ENCODE measurements at places on chromosomes 1 and 21. TPM values are rescaled to one million over a fixed set of nuclear protein-coding genes. Genes with fewer than 3 reads are reported as not detected.

The CYP4A22 gene
- total RNA-seq = not detected

DNA sequence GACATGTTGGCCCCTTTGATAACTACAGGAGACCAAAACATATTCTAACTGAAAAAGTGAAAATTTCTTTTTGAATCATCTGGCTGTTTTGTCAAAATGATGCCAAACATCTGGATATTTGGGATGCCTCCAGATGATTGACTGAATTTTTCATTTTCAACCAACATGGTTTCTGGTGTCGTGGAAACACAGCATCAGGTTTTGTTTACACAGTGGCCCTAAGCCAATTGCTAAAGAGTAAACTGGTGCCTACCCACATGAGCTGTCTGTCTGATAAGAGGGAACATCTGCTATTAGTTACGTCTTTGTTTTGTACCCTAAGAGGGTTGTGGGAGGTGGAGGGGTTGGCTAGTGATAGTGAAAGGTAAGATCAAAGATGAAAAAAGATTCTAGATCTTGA lies 204.8 kb downstream of the KCNK2 start:
- no peaks in the 10 kb centered on the region for H3K36me3 ChIP-seq
- no peak for DNase-seq
- no peaks in the 10 kb centered on the region for H3K4me1 ChIP-seq
- no peaks in the 10 kb centered on the region for H3K27me3 ChIP-seq
- H3K4me3 ChIP-seq = no peak overlapping the region

The SLC5A9 gene
- 3.0 TPM for total RNA-seq

DNA sequence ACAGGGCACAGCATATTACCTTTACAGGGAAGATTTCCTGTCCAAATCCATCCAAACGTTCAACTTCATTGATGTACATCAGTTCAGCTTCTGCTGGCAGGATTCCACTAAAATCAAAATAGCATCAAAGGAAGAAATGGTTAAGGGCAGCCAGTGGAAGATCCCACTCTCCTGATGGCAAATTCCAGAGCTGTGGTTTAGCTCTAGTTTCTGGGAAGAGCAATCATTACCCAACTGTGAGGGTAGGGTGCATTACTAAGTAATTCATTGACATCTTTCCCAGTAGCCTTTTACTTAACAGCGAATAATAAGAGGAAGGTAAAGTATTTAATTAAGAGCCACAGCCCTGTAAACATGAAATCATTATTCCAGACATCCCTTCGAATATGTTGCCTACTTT lies 120.7 kb downstream of the SMYD2 start:
- H3K4me1 ChIP-seq = no peaks in the 10 kb centered on the region
- DNase-seq = no peak
- H3K36me3 ChIP-seq = no peaks in the 10 kb centered on the region
- H3K27me3 ChIP-seq = no peaks in the 10 kb centered on the region
- H3K27ac ChIP-seq = no peak overlapping the region
- H3K4me3 ChIP-seq = no peak overlapping the region

DNA sequence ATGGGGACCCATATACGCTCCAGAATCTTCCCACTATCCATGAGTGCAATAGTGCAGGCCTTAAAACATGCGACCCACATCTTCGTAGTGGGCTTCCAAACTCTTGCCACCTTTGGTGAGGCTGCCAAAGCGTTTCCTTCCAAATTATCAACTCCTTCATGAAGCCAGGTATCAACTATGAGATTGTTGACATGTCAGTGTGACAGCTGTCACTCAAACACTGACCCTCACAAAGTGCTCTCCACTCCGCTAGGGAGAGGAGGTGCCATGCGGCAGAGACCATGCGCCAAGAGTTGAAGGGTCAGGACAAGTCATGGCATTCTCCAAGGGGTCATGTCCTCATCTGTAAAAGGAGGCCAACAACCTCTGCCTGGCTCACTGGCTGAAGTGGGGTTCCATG lies 103.3 kb downstream of the SUSD4 start:
- H3K27me3 ChIP-seq = no peaks in the 10 kb centered on the region
- no peak overlapping the region for H3K4me3 ChIP-seq
- DNase-seq = no peak
- no peaks in the 10 kb centered on the region for H3K36me3 ChIP-seq
- H3K27ac ChIP-seq = no peak overlapping the region
- no peaks in the 10 kb centered on the region for H3K4me1 ChIP-seq

GRCh38 chr1:16009030-16009460 lies 5.0 kb downstream of the SRARP start:
- H3K27me3 ChIP-seq = no peaks in the 10 kb centered on the region
- peaks cover 20% of the 10 kb centered on the region for H3K4me1 ChIP-seq
- H3K4me3 ChIP-seq = no peak overlapping the region
- no peaks in the 10 kb centered on the region for H3K36me3 ChIP-seq

DNA sequence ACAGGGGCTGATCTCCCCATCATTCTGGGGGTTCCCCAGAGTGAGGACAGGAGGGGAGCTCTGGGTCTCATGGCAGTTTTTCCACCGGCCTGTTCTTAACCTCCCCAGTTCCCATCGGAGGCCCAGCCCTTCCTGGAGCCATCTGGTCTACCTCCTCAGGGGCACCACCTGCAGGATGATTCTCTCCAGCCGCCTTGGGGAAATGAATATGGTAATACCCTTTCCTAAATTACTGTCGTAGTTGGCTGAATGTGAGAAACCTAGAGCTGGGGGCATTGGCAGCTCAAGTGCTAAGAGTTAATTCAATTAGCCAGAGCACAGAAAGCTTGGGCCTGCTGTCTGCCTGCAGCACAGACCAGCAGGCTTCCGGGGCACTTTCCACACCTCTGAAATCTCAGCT lies 64.9 kb downstream of the TAS1R2 start:
- no peaks in the 10 kb centered on the region for H3K27me3 ChIP-seq
- DNase-seq = no peak
- H3K4me3 ChIP-seq = no peak overlapping the region

Measured in testis (tissue), 5 donors.